Tibial nerve (tissue), 4 donors: ENCODE measurements at places on chromosomes 11 and 22. TPM values are rescaled to one million over a fixed set of nuclear protein-coding genes. Genes with fewer than 3 reads are reported as not detected.

DNA sequence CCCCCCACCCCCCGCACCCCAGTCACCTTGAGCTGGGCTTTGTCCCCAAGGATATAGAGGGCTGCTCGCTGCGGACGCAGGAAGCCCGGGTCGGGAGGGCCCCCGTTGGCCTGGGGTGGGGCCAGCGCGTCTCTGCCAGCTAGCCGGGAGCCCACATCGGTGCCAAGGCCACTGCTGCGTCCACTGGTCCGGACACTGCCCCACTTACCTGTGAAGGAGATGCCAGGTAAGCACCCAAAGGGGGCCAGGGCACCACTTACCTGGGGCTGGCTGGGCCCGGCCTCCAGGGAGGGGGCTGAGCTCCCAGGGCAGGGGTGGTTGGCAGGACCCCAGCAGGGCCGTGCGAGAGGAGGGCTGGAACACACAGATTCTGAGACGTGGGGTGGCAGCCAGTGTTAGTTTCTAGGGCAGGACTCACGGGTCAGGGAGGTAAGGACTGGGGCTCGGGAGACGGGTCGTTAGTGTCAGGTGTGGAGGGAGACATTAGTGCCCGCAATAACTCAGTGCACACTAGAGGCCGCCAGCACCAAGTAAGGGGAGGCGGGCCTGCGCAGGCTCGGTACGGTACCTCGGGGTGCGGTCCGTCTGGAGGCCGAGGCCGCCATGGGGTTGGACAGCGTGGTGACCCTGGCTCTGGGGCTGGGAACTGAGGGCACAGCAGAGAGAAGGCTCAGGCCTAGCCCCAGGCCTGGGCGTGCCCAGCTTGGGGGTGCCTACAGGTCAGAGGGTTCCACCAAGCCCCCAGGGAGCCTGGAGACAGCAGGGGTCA, 18.2 kb downstream of the SBF1 start:
- H3K4me3 ChIP-seq = no peak overlapping the region
- peaks cover 3% of the 10 kb centered on the region for H3K36me3 ChIP-seq
- DNase-seq = no peak
- no peaks in the 10 kb centered on the region for H3K27me3 ChIP-seq

GRCh38 chr11:3641701-3642070, at the start of gene ART5:
TSS of gene ART5 (minus strand) at chr11:3641992. CDS start at chr11:3641862, 130 bp downstream.
- H3K36me3 ChIP-seq = no peaks in the 10 kb centered on the region
- DNase-seq = no peak
- no peaks in the 10 kb centered on the region for H3K27me3 ChIP-seq

DNA sequence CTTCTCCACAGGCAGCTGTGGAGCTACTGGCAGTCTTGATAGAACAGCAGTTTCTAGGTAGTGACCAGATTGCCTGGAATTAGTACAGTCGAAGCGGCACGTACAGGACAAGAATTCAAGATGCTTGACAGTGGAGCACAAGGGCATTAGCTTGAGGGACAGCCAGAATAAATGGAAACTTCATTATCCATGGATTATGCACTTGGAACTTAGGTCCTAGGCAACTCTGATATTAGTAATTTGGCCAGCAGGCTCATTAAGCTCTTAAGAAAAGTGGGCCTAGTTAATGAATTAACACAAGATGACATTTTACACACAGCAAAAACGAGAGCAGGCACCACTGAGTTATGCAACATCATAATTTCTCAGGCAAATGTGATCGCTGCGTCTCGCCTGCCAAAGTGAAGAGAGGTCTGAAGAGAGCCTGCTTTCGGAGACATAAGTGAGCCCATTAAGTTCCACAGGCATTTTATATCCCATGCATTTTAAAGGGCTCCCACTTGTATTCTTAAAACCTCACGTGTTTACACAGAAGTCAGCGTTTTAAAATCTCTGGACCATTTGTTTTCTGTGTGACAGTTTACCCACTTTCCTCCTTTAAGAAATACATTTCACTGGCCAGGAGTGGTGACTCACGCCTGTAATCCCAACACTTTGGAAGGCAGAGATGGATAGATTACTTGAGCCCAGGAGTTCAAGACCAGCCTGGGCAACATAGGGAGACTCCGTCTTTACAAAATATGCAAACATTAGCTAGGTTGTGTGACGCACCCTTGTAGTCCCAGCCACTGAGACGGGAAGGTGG, 66.2 kb downstream of the COMMD9 start:
- no peak overlapping the region for H3K27ac ChIP-seq
- no peaks in the 10 kb centered on the region for H3K4me1 ChIP-seq
- no peak overlapping the region for H3K4me3 ChIP-seq

DNA sequence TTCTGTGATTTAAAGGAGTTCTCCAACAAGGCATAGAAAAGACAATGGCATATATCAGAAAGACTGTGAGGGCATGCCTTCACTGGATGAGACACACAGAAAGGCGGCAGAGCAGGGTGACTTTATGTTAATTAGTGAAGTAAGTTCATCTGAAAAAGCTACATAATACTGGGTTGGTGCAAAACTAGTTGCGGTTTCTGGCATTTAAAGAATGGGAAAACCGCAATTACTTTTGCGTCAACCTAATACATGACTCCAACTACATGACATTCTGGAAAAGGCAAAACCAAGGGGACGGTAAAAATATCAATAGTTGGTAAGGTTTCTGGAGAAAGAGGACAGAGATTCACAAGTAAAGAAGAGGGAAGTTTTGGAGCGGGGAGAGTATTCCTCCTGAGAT, 5.1 kb downstream of the RFPL1 start:
- no peak for DNase-seq
- no peaks in the 10 kb centered on the region for H3K4me1 ChIP-seq
- H3K4me3 ChIP-seq = no peak overlapping the region
- H3K36me3 ChIP-seq = no peaks in the 10 kb centered on the region

GRCh38 chr11:73636249-73636648, 10.1 kb upstream of the PLEKHB1 start:
- no peaks in the 10 kb centered on the region for H3K36me3 ChIP-seq
- no peak overlapping the region for H3K4me3 ChIP-seq
- H3K4me1 ChIP-seq = no peaks in the 10 kb centered on the region

DNA sequence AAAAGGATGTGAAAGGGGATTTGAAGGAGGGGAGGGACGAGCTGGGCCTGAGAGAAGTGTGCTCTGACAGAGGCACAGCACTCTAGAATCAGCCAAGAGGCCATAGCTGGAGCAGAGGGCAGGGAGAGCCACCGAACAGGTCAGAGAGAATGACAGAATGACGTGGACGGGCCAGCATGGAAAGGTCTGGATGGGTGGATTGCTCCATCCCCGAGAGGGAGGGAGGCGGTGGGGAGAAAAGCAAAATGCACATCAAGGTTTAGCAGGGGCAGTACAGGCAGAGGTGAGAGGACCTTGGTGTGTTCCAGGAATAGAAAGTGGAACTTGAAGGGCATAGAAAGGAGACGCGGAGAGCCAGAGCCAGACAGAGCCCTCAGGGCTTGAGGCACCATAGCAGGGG, 6.9 kb downstream of the PMM1 start:
- H3K27me3 ChIP-seq = no peaks in the 10 kb centered on the region
- H3K4me3 ChIP-seq = no peak overlapping the region
- DNase-seq = no peak
- H3K27ac ChIP-seq = no peak overlapping the region
- H3K4me1 ChIP-seq = peaks cover 4% of the 10 kb centered on the region
- H3K36me3 ChIP-seq = no peaks in the 10 kb centered on the region

DNA sequence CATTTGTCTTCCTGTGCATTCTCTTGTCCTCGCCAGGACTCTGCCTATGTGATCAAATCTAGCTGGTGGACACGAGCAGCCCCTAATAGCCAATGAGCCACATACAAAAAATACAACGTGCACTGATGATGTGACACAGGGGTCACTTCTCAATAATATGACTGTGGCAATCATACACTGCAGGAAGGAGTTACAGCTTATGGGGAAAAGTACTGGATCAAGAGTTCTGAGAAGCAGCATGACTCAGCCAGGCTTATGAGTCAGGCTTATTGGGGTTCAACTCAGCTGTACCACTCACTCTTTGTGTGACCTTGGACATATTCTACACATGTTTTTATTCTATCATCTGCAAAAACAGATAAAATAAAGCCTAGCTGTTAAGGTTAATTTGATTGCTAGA, 889.4 kb upstream of the TENM4 start:
- H3K27me3 ChIP-seq = no peaks in the 10 kb centered on the region
- no peak overlapping the region for H3K27ac ChIP-seq
- no peaks in the 10 kb centered on the region for H3K4me1 ChIP-seq
- H3K4me3 ChIP-seq = no peak overlapping the region
- H3K36me3 ChIP-seq = no peaks in the 10 kb centered on the region

GRCh38 chr11:73466643-73467042, 90.4 kb downstream of the RELT start:
- H3K27me3 ChIP-seq = no peaks in the 10 kb centered on the region
- H3K27ac ChIP-seq = no peak overlapping the region
- H3K4me1 ChIP-seq = no peaks in the 10 kb centered on the region
- no peaks in the 10 kb centered on the region for H3K36me3 ChIP-seq
- no peak for DNase-seq

GRCh38 chr22:43483266-43483665, 71.5 kb downstream of the MPPED1 start:
- H3K36me3 ChIP-seq = no peaks in the 10 kb centered on the region
- H3K4me3 ChIP-seq = no peak overlapping the region
- no peak overlapping the region for H3K27ac ChIP-seq

DNA sequence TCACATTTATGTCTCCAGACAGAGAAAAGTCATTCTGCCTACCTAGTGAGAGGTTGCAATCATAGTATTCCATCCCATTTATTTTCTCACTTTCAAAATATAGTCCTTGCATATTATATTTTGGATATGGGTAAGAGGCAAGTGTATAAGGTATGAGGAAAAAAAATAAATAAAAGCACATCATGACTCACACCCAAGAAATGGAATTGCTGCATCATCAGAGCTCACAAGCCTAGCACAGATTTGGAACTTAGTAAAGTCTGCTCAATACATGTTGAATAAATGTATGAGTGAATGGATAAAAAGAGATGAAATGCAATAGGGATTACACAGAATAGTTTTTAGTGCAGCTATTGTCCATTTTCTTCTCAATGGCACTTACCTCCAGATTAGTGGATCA, 2.5 kb upstream of the OR51G1 start:
- H3K27me3 ChIP-seq = no peaks in the 10 kb centered on the region
- H3K36me3 ChIP-seq = no peaks in the 10 kb centered on the region
- no peak for DNase-seq
- H3K4me1 ChIP-seq = no peaks in the 10 kb centered on the region
- H3K4me3 ChIP-seq = no peak overlapping the region
- no peak overlapping the region for H3K27ac ChIP-seq

- no peaks in the 10 kb centered on the region for H3K27me3 ChIP-seq
- DNase-seq = no peak
Measured at GRCh38 chr11:48127521-48128183, 89.0 kb upstream of the OR4B1 start.

GRCh38 chr11:123510579-123510905, 80.5 kb downstream of the GRAMD1B start:
- no peak overlapping the region for H3K4me3 ChIP-seq
- H3K36me3 ChIP-seq = no peaks in the 10 kb centered on the region
- H3K4me1 ChIP-seq = no peaks in the 10 kb centered on the region
- DNase-seq = no peak
- H3K27ac ChIP-seq = no peak overlapping the region

DNA sequence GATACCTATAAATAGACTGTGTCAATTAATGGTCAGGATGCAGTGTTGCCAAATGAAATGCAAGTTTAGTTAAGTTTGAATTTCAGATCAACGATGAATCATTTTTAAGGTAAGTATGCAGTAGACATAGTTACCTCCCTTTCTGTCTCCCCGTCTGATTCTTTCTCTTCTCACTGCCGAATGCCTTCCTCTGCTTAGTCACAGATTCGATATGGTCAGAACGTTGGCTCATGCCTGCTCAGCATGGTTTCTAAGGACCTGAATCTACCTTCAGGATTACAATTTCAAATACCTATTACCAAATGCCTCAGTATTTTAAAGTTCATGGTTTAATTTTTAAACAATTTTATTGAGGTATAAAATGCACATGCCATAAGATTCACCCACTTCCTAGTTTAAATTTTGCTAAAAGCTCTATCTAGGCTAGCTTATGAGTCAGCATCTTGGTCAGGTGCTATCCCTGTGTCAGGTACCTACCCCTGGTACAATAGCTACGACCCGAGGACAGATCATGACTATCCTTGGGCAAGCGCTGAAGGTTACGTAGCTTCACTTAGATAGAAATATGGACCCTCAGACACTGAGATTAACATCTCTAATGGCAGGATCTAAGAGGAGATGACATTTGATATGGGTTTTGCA, 78.2 kb upstream of the SPON1 start:
- H3K27ac ChIP-seq = no peak overlapping the region
- H3K4me3 ChIP-seq = no peak overlapping the region
- H3K27me3 ChIP-seq = no peaks in the 10 kb centered on the region
- DNase-seq = no peak
- H3K36me3 ChIP-seq = no peaks in the 10 kb centered on the region

GRCh38 chr11:82494988-82495432, 238.7 kb downstream of the FAM181B start:
- H3K4me3 ChIP-seq = no peak overlapping the region
- H3K4me1 ChIP-seq = no peaks in the 10 kb centered on the region

- no peaks in the 10 kb centered on the region for H3K27me3 ChIP-seq
- H3K36me3 ChIP-seq = peaks cover 8% of the 10 kb centered on the region
- H3K27ac ChIP-seq = no peak overlapping the region
- no peaks in the 10 kb centered on the region for H3K4me1 ChIP-seq
Measured at GRCh38 chr11:132337819-132338416, 967.5 kb downstream of the NTM start.

DNA sequence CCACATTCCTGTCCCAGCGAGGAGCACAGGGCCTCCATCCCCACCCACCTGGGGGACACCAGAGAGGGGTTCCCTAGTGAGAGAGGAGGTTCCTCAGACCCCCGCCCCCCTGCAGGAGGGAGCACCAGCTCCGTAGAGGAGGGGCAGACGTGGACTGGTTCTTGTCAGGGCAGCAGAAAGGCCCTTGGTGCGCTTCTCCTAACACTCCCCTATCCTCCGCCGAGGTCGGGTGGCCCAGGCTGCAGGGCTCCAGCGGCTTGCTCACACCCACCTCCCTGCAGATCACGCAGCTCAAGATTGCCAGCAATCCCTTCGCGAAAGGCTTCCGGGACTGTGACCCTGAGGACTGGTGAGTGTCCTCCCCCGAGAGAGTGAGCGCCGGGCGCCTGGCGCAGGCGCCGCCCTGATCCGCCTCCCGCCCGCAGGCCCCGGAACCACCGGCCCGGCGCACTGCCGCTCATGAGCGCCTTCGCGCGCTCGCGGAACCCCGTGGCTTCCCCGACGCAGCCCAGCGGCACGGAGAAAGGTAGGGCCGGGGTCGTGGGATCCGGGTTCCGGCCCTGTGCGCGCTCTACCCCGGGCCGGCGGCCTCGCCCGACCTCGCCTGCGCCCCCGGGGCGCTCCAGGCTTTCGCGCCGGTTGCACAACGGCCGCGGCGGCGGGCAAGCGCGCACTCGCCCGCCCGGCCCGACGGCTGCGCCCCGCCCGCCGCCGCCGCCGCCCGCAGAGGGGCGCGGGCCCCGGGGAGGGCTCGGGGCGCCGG, 5.1 kb downstream of the TBX1 start:
- H3K4me1 ChIP-seq = peaks cover 39% of the 10 kb centered on the region
- DNase-seq = no peak
- no peaks in the 10 kb centered on the region for H3K36me3 ChIP-seq
- no peak overlapping the region for H3K27ac ChIP-seq
- H3K27me3 ChIP-seq = peaks cover 81% of the 10 kb centered on the region
- H3K4me3 ChIP-seq = no peak overlapping the region

Gene MISFA
- not detected for total RNA-seq

Gene HPX
- total RNA-seq = 7.5 TPM

Gene NR1H3
- 218 TPM for total RNA-seq

Gene SCN3B
- under 0.01 TPM for total RNA-seq

Gene MRGPRE
- total RNA-seq = 0.66 TPM

Gene MICAL3
- 45.2 TPM for total RNA-seq

Gene VPREB1
- not detected for total RNA-seq
